Stimulated activated CD8-positive, alpha-beta memory T cell treated with anti-CD3 and anti-CD28 coated beads, Interleukin-7, amount 100 ng/mL, for 4 hours (primary cell): ENCODE measurements at places on chromosomes 6 and 20.

GRCh38 chr6:154805288-154805911 is 72.2 kb downstream of the SCAF8 start:
- no peak for DNase-seq

DNA sequence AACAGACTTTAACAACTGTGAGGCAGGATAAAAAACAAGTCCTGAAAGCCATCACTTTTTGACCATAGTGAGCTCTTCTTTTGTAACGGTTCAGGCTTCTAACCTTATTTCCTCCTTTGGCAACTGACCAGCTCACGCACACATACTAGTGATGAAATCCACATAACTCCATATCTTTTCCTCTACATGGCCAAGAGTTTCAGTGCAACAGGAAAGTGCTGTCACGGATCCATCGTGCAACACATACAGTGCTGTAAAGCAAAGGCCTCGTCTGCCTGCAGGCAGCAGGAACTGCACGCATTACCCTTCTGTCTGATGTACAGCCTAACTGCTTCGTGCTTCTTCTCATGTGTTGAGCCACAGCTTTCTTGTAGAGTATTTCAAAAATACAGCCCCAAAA is 108.5 kb downstream of the EPM2A start:
- DNase-seq = no peak

- no peak for DNase-seq
These were observed 104.5 kb downstream of the MKKS start for GRCh38 chr20:10329387-10330005.

GRCh38 chr6:159978291-159979135 is 9.6 kb downstream of the IGF2R start:
- no peak for DNase-seq

- DNase-seq = no peak
These were observed 27.4 kb upstream of the RIN2 start for GRCh38 chr20:19730706-19731105.

- peak; percentile 8 for DNase-seq
These were observed 9.7 kb upstream of the CEP43 start for GRCh38 chr6:166989427-166990032.

DNA sequence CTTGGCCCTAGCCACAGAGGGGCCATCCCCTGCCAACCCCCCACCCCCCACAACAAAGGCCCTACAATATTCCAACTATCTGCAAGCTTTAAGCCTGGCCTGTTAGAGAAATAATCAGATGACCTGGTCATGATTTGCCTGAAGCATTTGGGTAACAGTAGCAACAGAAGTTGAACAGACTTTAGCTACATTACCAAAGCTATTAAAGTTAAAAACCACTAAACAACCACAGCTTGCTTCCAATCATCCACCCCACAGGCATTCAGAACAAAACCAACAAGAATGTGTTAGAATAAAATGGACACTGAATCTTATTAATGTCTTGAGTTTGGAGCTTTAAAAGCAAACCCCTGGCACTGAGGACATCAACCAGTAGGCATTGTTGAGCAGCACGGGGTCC is 250.9 kb downstream of the LRFN2 start:
- DNase-seq = no peak

DNA sequence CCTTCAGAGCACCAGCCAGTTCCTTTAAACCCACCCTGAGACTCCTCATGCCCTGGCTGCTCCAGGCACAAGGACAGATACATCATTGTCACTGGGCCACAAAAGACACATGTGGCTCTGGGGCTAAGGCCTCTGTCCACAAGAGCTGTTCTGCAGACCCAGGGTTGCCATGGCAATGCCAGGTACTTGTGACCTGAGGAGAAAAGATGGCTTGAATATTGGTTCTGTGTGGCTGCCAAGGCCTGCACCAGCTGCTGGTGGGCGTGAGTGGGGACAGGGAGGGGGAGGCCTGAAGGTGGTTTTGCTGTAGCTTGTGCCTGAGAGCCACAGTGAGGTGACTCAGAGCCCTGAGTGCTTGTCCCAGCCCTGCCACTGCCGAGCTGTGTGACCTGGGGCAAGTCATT is 31.8 kb downstream of the SAYSD1 start:
- peak; percentile 10 for DNase-seq

DNA sequence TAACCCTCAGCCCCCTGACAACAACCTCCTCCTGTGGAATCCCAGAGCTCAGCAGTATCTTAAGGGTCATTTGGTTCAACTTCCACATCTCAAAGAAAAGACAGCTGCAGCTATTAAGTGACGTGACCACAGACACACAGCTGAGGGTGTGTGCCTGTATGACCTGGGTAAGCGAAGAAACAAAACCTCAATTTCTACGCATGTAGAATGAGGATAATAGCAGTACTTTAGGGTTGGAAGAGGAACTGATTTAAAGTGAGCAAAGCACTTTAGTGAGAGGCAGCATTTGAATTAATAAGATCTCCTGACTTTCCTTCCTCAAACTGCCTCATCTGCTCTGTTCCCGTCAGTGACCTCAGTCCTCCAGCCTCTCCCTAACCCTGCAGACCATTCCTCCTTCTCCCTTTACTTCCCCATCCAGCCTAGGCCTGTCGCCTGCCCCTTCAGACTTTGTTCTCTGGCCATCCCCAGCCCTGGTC is 6.8 kb upstream of the ARMC2 start:
- no peak for DNase-seq

DNA sequence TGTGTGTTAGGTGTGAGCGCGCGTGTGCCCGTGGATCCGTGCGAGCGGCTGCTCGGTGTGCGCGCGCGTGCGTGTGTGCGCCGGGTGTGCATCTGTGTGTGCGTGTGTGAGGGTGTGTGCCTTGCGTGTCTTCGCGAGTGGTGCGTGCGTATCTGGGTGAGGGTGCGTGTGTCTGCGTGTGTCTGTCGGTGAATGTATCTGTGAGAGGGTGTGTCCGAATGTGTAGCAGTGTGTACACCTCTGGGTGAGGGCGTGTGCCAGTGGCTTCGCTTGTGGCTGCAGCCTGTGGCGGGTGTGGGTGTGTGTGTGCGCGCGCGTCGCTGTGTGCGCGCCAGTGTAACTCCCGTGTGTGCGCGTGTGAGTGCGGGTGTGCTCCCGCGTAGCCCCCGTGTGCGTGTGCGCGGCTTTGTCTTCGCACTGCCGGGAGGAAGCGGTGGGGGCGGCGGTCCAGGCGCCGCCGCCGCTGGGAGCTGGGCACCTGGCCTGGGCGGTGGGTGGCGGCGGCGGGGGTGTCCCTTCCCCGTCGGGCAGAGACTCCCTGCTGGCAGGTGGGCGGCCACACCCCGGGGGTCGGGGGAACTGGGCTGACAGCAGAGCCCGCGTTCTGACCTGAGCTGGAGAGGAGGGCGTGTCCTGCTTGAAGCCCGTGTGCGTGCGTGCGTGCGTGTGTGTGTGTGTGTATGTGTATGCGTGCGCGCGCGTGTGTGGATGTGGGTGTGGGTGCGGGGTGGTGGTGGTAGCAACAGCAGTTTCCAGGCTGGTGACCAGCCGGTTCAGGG is 61.3 kb upstream of the EPB41L1 start:
- DNase-seq = peak; percentile 5

DNA sequence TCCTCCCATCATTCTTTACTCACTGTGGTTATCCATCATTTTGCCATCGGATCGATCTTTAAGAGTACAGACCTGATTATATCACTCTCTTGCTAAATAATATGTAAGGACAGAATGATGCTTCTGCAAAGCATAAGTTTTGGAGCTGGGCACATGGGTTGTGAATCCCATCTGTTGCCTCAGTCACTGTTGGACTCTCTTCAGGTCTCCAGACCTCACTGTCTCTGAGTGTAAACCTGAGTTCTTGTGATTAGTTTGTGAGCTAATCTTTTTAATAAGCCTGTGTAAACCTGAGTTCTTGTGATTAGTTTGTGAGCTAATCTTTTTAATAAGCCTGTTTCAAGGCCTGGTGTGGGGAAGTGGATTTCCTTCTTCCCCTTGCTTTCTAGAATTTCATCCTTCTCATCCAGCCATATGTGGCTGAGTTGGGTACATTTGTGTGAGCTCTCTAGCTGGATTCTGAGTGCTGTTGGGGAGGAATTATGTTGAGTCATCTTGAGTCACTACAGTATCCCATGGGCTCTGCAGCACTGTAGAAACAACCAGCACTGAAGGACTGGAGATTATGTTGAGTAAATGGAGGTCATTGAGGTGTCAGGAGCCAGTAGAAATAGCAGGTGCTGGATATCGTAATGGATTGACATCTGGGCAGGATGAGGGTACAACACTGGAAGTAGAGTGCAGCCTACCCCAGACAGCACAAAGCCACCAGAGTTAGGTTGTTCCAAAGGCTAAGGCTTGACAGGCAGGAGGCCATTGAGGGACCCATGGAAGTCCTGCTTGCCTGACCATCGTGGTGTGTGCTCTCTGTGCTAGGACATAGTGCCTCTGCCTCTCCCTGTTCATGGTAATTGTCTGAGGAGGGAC is 52.4 kb downstream of the SCAND1 start:
- no peak for DNase-seq

GRCh38 chr20:56429502-56429901 is 17.4 kb downstream of the CASS4 start:
- peak; percentile 54 for DNase-seq
